ENCODE measurements at places on chromosomes 1 and 21. TPM values are rescaled to one million over a fixed set of nuclear protein-coding genes. Genes with fewer than 3 reads are reported as not detected.

GRCh38 chr1:241355311-241356010 is 1.5 kb downstream of the RGS7 start:
- H3K27me3 ChIP-seq, result peaks cover 4% of the 10 kb centered on the region
- H3K4me1 ChIP-seq, result no peaks in the 10 kb centered on the region
- no peak overlapping the region for H3K27ac ChIP-seq
- H3K36me3 ChIP-seq, result no peaks in the 10 kb centered on the region
- no peak for DNase-seq

DNA sequence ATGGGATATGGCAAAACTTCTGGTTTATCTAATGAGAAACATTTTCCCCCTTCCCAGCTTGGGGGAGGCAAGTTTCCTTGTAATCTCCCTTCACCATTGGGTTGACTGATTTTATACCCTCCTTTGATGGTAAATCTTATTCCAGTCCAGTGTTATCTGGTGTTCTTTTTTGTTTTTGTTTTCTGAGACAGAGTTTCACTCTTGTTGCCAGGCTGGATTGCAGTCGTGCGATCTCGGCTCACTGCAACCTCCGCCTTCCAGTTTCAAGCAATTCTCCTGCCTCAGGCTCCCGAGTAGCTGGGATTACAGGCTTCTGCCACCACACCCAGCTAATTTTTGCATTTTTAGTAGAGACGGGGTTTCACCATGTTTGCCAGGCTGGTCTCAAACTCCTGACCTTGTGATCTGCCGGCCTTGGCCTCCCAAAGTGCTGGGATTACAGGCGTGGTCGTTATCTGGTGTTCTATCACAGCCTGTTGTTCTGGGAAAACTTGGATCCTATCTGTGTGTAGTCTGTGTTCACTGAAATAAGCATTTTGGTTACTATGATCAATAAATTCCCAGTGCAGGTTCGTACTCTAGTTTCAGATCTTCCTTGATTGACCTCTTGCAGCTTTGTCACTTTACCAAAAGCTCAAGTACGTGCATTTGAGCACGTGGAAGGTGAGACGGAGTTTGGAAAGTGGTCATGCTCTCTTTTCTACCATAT is 281.1 kb downstream of the NCAM2 start:
- no peak for DNase-seq
- H3K27me3 ChIP-seq, result no peaks in the 10 kb centered on the region
- no peak overlapping the region for H3K4me3 ChIP-seq
- H3K4me1 ChIP-seq, result no peaks in the 10 kb centered on the region
- H3K27ac ChIP-seq, result no peak overlapping the region

DNA sequence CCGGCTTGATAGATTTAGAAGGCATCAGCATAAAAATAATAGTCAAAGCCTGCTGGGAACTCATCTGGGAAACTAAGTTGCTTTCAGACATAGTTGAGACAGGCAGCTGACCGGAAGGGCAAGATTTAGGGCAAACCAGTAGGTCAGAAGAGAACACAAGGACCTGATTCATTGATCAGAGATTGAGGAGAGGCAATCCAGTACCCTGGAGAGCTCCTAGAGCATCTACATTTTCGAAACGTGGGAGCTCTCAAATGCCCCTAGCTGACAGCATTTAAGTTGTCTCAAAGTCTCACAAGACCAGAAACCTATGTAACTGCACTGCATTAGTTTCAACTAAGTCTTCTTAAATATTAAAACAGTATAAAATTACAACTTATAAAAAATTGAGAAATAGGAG is 22.9 kb upstream of the MTF2 start:
- no peaks in the 10 kb centered on the region for H3K27me3 ChIP-seq
- no peaks in the 10 kb centered on the region for H3K36me3 ChIP-seq

HFM1 gene
- not detected for total RNA-seq

RGS1 gene
- 38.5 TPM for total RNA-seq

UMODL1 gene
- not detected for total RNA-seq

Data from GM12878 (cell line).